ENCODE measurements at places on chromosomes 12 and 14.

DNA sequence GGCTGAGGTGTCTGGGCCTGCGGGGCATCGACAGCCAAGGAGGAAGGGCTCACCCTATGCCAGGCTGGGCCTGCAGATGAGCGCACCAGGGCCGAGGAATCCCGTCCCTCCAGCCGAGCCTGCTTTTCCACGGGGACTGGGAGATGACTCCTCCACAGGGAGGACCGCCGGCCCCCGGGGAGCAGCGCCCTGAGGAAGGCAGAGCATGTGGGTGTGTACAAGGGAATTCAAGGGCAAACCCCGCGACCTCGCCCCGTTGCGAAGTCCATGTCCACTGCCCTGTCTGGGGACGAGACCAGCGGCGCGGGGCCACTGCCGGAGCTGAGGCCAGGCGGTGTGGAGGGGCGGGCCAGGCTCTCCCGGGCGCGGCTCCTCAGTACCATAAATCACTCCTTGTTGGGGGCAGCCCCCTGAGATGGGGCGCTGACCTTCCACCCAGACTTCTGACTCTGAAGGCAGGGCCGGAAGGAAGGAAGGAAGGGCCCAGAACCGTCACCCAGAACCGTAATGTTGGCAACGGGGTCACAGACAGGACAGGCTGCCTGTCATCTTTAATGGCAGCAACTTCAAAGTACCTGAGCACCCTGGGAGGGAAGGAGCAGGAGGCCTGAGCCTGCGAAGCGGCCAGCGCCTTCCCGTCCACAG is 52.5 kb downstream of the RNF34 start:
- no peak for DNase-seq

DNA sequence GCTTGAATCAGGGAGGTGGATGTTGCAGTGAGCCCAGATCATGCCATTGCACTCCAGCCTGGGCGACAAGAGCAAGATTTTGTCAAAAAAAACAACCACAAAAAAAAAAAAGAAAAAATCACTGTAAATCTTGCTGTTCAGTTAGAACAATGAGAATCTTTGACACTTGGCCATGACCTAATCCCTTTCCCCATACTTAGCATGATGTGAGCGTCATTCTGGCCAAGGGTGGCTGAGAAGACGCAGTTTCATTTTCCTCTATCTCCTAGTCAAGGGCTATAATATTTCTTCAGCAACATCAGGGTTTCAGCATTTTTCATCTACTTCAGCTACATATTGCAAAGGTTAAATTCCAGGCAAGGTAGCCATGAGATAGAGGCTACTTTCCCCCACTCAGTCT is 599.4 kb upstream of the MDGA2 start:
- no peak for DNase-seq

GRCh38 chr12:73863546-73863945 is 674.1 kb upstream of the ATXN7L3B start:
- no peak for DNase-seq

- DNase-seq, result no peak
These were observed 700 bp downstream of the PRKAG1 start for GRCh38 chr12:49017891-49018260.

- DNase-seq, result no peak
These were observed 6.9 kb downstream of the PGF start for GRCh38 chr14:74948228-74949175.

GRCh38 chr12:62601765-62602164 is 135.1 kb downstream of the MON2 start:
- DNase-seq, result no peak

DNA sequence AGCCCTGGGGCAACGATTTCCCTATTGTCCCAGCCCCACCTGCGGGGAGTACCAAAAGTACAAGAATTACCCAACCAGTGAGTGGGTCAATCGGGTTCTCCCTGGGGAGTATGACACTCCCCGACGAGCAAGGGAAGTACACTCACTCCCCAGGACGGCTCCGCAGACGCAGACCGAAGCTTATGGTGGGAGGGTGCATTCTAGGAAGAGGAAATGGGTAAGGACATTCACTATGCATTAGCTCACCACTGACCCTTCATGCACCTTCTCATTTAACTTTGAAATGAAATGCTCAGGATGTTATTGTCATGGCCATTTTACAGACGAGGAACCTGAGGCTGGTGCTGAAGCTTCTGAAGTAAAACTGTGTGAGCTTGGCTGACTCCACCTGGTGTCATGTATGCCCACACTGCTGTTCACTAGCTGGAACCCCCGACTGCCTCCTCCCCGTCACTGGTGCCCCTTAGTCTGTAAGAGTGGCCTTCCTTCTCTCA is 45.8 kb upstream of the TMED10 start:
- DNase-seq, result no peak

DNA sequence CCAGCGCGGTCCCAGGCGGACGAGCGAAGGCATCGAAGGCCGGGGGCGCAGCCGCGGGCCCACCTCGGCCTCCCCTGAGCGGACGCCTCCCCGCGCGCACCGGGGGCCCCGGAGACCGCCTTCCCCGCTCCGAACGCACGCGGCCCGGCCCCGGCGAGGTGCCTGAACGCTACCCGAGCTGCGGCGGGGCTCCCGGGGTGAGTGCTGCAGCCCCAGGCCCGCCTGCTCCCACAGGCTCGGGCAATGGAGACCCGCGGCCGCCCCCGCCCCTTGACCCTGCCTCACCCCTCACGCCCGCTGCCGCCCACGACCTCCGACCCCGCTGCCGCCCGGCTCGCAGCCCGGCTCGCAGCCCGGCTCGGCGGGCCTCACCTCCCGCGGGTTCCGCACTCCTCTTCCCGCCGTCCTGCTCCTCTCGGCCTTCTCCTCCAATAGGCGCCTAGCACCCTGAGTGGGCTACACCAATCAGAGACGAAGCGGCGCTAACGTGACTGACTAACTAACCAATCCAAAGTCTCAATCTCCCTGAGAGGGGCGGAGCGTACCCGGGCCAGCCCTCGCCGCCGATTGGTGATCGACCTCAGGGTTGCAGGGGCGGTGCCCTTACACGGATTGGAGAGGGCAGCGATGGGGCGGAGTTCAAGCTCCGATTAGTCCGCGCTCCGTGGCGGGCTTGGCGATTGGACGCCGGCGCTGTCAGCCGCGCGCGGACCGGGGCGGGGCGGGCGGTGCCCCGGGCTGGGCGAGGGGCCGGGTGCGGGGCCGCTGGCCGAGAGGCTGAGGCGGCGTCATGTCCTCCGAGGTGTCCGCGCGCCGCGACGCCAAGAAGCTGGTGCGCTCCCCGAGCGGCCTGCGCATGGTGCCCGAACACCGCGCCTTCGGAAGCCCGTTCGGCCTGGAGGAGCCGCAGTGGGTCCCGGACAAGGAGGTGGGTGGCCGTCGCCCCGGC is at the start of the genes XRCC3 and ZFYVE21:
XRCC3 (minus strand) TSS at position 400 of the 949 bp plus-strand sequence. CDS start 4,364 bp downstream, outside the sequence.
ZFYVE21 (plus strand) TSS at position 759 of the 949 bp plus-strand sequence; CDS start at position 791, 32 bp downstream.
- peak; percentile 100 for DNase-seq

DNA sequence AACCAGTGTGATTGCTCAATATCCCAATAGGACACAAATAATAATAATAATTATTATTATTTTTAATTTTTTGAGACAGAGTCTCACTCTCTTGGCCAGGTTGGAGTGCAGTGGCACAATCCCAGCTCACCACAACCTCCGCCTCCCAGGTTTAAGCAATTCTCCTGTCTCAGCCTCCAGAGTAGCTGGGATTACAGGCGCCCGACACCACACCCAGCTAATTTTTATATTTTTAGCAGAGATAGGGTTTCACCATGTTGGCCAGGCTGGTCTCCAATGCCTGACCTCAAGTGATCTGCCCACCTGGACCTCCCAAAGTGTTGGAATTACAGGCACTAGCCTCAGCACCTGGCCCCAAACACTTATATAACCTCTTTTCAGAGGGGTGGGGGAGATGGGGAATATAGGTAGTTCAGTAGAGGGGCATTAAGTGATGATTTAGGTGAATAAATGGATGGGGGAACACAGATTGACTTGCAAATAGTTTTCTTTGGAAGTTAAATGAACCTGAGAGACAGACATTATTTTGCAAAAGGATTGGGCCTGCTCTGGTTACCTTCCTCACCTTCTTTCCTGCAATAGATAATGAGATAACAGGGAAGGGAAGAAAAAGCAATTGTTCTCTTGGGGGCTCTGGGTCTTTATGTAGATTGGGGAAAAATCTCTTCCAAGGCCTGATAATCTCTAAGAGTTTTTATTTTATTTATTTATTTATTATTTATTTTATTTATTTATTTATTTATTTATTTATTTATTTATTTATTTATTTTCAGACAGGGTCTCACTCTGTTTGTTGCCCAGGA is 57.7 kb downstream of the RESF1 start:
- no peak for DNase-seq

- DNase-seq, result no peak
These were observed 768.5 kb downstream of the MED13L start for GRCh38 chr12:115508990-115509389.
